MM.1S (cell line): ENCODE measurements at places on chromosomes 6 and 20.

DNA sequence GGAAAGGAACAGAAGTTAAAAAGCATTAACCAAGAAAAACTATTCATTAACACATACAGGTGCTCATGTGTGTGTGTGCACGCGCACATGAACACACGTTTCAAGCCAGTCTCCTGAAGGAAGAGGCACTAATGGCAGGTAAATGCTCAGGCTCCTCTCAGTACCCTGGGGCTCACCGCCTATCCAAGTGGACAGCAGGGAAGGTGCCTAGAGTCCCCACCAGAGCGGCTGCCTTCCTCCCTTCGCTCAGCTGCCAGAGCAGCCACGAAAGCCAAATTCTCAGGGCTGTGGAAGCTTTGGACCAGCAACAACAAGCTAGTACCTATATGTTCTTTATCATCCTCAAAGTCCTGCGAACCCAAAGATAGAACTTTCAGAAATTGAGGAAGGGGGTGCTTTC is 42.6 kb downstream of the PLCG1 start:
- no peak for DNase-seq

DNA sequence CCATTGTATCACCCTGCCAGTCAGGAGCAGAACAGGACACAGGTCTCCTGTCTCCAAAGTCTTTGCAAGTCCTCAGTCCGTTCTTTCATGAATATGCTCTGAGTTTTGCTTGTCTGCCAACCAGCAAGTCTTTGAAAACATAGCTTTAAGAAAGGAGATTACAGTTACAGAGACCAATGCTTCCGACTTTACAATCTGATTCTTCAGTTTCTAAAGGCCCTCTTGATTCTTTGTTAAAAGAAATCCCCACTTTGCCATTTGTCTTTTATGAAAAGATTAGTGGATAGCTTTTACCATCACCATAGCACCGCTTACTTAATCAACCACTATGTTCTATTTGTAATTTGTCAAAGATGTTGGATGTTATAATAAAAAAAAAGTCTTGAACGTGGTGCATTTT is 562.8 kb upstream of the BTBD3 start:
- DNase-seq, result no peak

GRCh38 chr20:30484749-30485070 is 772.8 kb upstream of the DEFB115 start:
- DNase-seq, result no peak

- DNase-seq, result no peak
Measured at GRCh38 chr6:150304429-150304828, 64.4 kb upstream of the IYD start.

GRCh38 chr6:30981942-30982772 is 1.4 kb upstream of the MUC21 start:
- DNase-seq, result no peak

DNA sequence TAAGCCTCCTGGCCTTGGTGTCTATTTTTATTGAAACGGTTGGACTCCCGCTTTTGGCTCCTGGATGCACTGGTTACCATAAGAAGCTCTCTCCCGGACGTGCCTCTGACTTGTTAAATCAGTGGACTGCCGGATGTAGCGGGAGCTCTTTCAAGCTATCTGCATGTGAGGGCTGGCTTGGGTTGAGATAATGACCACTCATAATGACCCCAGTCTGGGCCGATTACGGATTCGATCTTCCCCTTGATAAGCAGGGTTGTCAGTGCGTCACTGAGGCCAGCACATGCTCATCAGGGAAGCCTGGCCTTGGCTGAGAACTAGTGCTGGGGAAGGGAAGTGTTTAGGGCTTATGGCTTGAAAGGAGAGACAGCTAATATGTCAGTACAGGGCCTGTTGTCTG is 528.1 kb downstream of the CDH26 start:
- no peak for DNase-seq

DNA sequence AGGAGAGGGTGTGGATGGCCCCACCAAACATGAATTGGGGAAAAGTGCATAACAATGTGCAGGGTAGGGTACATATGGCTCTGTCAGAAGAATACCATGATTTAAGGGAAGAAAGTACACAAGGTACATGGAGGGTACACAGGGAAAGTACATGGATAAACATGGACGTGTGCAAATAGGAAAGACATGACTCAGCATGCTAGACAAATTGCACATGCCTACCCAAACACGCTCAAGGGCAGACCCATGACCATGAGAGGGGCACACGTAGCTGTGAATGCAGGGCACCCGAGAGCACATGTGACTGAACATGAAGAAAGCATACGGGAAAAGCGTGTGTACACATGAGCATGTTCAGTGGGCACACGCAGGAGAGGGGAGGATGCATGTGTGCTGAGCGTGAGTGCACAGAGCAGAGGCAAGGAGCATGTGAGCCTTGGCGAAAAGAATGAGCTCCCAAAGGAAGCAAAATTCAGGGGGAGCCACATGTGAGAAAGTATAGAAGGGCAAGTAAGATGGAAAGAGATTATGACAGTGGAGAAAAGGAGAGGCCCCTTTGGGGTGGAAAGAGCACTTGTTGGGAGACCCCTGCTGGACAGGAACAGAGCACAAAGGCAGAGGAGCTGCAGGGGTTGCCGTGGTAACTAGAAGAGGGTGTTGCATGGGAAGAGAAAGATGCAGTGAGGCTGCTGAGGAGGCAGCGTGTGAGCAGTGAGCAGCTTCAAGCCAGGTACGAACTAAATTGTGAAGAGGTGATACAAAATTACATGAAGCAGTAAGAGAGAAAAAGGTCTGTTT is 17.8 kb downstream of the OR2H2 start:
- peak; percentile 12 for DNase-seq

DNA sequence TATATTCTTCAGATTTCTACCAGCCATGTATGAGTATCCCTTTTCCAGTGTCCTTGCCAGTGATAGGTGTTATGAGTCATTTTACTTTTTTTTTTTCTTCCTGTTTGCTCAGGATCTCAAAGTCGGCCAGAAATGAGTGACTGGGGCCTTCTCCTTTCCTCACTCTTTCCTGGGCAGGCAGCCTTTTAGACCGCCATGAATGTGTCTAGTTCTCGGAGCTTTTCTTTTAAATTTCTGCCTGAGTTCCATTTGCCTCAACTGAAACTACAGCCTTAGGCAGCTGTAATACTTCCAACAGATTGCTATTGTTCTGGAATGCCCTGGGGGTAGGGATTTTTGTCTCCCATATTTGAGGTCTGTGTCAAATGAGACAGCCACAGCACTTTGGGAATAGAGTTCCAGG is 83.7 kb downstream of the STXBP5 start:
- no peak for DNase-seq

DNA sequence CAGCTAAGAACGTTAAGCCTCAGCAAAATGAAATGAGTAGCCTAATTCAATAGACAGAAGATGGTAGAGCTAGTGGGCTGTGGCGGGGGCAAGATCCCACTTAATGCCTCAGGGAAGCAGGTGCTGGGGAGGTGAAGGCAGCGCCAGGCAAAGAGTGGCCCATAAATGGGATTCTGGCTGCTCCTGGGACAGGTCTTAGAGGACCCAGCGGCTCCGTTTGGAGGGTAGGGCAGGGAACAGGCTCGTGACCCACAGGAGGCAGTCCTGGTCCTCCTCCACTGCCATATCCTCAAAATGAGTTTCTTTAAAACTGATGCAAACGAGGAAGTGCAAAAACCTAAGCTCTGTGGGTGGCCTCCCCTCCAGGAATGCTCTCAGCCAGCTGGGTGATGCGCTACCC is 32.7 kb downstream of the SAYSD1 start:
- no peak for DNase-seq

DNA sequence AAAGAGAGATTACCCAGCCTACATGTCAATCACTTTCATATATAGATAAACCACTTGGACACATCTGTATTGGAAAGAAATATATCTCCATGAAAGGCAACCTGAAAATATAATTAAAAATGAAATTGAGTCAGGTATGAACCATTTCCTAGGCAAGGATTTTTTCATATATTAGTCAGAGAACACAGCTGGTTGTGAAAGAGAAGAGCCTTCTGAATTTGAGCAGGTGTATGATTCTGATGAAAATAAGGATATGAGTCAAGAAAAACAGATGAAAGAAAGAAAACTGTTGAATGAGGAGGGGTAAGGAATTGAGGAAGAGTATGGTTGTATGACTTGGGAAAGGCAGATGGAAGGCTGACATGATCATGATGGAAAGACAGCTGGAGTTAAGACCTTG is 441.1 kb downstream of the HAO1 start:
- no peak for DNase-seq

GRCh38 chr6:134373282-134373922 is 55.5 kb upstream of the SGK1 start:
- DNase-seq, result peak; percentile 62

DNA sequence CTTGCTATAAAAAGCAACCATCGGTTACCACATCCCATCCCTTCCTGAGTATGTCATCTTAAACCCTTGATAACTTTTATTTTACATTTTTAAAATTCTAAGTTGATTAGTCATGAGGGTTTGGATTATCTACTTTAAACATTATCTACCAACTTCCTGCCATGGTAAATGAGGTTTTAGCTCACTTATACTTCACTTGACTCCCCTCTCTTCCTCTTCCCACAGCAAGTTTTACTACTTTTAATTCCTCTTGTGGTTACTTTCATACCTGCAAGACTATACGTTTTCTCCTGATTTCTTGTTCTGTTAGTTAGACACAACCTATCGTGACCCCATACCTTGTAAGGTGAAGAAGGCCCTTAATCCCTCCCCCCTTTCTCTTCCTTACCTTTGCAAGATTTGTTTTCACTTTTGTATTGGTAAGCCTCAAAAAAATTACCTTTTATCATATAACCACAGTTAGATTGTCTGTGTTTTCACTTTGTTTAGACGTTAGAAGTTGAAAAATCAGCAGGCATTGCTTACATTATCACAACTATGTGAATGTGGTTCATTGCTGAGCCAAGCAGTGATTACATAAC is 60.1 kb upstream of the OGFRL1 start:
- DNase-seq, result no peak

DNA sequence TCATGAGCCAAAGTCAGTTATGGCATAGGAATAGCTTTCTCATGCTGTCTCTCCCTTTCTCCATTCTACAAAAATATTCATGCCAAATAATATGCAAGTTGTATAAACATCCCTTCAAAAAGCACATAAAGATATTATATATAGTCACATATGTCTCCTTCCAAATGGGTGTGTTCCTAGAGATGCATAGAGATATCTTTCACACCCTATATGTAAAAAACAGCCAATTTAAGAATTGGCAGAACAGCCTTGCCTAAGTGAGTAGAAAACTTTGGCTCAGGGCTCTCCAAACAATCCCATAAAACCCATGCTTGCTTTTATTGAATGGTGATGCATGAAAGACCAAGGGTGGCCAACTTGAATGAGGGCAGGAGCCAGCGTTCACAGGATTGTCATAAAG is 274.7 kb upstream of the SUPT3H start:
- no peak for DNase-seq

DNA sequence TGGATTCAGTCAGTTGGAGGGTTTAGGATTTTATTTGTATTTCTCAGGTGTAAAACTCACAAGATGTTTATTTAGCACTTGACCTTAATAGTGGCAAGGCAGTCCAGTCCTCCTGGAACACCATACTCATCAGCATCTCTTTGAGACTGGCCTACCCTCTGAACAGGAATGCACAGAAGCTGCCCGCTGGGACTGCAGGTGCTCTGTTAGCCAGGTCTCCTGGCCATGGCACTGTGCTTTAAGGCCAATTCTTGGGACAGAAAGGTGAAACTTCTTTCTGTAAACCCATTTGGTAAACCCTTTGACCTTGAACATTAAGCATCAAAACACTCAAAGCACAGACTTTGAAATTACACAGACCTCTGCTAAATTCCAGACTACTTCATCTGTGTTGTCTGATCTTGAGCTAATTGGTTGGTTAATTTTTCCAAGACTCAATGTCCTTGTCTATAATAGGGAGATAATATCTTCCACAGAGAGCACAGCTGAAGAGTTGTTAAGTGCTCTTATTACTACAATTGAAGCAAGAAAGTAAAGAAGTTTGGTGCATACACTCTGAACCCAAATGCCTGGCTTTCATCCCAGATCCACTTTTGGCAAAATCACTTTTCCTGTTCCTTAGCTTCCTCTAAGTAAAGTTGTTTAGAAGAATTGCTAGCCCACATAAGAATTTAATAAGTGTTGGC is 54.9 kb upstream of the NT5E start:
- no peak for DNase-seq

DNA sequence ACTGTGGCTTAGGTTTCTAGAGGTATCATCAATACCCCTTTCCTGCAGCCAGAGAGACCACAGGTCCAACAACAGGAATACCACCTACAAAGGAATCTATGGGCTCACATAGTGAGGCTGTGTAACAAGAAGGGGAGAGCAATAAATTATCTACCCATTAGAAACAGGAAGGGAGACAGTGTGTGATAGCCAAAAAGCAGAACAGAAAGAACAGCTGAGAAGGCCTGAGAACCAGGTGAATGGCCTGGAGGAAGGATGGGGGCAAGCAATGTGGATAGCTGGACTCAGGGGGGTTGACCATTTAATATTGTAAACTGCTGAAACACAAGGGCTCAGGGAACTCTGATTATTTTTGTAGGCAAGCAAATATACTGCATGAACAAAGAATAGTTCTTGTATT is 628.2 kb downstream of the COL12A1 start:
- DNase-seq, result no peak

DNA sequence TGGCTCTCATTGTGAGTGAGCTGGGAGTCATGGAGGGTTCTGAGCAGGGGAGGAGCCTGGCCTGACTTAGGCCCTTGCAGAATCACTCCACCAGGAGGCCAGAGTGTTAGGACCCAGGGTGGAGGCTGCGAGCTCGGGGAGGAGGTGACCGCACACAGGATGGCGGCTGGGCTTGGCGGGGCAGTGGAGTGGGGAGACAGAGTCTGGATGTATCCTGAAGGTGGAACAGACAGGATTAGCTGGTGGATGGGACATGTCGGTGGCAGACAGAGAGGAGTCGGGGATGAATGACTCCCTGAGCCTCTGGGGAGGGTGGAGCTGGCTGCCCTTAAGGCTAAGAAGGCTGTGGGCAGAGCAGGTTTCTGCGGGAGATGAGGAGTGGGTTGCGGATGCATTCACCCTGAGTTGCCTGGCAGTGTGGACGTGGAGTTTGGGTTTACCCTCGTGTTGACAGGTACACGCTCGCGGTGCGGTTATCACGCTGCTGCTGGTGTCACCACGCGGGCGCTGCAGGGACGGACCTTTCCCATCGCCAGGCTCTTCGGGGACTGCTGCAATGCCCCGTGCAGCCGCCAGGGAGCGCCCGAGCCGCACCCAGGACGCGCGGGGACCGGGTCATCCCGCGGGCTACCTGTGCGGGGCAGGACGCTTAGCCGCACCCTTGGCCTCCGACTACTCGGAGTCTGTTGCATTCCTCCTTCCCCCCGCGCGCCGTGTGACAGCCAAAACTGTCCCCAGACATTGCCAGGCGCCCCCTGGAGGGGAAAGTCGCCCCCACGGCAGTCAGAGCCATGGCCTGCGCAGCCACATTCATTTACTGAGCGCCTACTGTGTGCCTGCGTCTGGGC is 43.0 kb upstream of the PTGIS start:
- DNase-seq, result peak; percentile 81

DNA sequence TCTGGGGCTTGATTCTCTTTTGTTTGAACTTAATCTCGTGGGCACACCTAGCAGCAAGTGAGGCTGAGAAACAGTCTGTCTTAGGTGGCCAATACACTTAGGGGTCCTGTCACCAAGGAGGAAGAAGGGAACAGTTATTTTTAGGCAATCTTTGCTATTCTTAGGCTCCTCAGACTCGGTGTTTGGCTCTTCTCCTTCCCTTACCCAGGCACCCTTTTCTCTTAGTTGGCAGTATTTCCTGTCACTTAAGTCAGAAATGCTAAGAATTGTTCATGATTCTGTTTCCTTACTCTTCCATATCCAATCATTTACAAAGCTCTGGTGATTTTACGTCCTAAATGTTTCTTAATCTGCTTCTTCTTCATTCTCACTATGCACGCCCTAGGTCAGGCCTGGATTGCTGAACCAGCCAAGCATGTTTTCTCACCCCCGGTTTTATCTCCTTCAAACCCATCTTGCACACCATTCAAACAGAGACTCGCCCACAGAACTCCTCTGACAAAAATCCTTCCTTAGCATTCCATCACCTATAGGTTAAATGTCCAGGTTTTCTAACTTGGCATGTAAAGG is 45.2 kb upstream of the TMEM217 start:
- no peak for DNase-seq
